ENCODE measurements at places on chromosomes 16 and 17. TPM values are rescaled to one million over a fixed set of nuclear protein-coding genes. Genes with fewer than 3 reads are reported as not detected.
A peak's percentile ranks its signal among the peaks of the same experiment; 100 is the strongest.

The NPIPB2 gene
- 3.3 TPM for total RNA-seq

The OR1A1 gene
- not detected for total RNA-seq

The ABCA5 gene
- total RNA-seq = 8.5 TPM

The NDEL1 gene
- total RNA-seq = 34.9 TPM

The IKZF3 gene
- total RNA-seq = not detected

- H3K4me1 ChIP-seq = no peaks in the 10 kb centered on the region
- no peaks in the 10 kb centered on the region for H3K27me3 ChIP-seq
- no peak overlapping the region for H3K4me3 ChIP-seq
- H3K36me3 ChIP-seq = peaks cover 15% of the 10 kb centered on the region
- no peak for DNase-seq
Observed at GRCh38 chr16:69942099-69942491, 9.0 kb upstream of the CLEC18A start.

DNA sequence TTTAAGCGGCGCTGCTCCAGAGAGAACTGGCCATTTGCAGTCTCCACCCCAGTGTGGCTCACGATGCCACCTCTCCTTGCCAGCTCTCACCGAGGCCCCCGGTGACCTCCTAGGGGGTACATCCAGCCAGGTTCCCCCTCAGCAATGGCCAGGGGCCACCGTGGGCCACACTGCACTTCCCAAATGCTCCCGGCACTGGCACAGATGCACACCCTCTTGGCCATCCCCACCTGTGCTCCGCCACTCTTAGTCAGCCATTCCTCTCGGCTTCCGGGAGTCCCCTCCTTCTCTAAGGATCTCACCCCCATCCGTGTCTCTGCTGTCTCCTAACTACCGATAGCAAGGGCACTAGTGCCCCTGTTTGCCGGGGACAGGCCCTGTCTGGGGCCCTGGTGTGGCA is 25.8 kb downstream of the MLYCD start:
- no peaks in the 10 kb centered on the region for H3K36me3 ChIP-seq
- peaks cover 8% of the 10 kb centered on the region for H3K4me1 ChIP-seq
- no peak overlapping the region for H3K27ac ChIP-seq
- DNase-seq = no peak
- H3K27me3 ChIP-seq = no peaks in the 10 kb centered on the region

- no peak overlapping the region for H3K27ac ChIP-seq
- DNase-seq = no peak
- H3K4me1 ChIP-seq = no peaks in the 10 kb centered on the region
Observed at GRCh38 chr16:19400711-19401110, 17.0 kb upstream of the TMC5 start.

- H3K4me1 ChIP-seq = peaks cover 5% of the 10 kb centered on the region
- no peak overlapping the region for H3K27ac ChIP-seq
- no peaks in the 10 kb centered on the region for H3K36me3 ChIP-seq
- H3K4me3 ChIP-seq = no peak overlapping the region
- DNase-seq = no peak
- H3K27me3 ChIP-seq = peaks cover 8% of the 10 kb centered on the region
Observed at GRCh38 chr17:81652906-81653771, 3.2 kb downstream of the PDE6G start.

DNA sequence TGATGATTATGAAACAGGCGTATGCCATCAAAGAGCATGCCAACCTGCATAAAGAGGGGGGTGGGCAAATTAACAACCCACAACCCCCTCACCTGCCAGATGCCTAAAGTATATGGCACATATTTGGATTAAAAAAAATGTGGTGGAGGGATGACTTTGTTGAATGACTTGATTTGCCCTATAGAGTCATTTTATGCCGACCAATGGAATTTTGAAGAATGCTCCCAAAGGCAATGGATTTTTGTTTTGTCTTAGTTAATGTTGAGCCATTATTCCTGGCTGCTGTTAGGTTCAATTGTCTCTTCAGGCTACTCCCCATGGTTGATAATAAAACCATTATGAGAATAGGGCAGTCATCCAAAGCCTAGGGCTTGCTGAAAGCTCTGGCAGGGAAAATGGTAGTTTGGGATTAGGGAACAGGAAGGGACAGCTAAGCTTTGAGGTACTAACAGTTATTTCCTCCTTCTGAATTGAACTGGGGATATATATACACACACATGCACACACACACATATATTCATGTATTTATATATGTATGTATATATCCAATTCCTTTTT is 5.8 kb upstream of the CHCT1 start:
- H3K27ac ChIP-seq = no peak overlapping the region
- no peaks in the 10 kb centered on the region for H3K27me3 ChIP-seq
- no peaks in the 10 kb centered on the region for H3K4me1 ChIP-seq
- no peak for DNase-seq
- no peak overlapping the region for H3K4me3 ChIP-seq

DNA sequence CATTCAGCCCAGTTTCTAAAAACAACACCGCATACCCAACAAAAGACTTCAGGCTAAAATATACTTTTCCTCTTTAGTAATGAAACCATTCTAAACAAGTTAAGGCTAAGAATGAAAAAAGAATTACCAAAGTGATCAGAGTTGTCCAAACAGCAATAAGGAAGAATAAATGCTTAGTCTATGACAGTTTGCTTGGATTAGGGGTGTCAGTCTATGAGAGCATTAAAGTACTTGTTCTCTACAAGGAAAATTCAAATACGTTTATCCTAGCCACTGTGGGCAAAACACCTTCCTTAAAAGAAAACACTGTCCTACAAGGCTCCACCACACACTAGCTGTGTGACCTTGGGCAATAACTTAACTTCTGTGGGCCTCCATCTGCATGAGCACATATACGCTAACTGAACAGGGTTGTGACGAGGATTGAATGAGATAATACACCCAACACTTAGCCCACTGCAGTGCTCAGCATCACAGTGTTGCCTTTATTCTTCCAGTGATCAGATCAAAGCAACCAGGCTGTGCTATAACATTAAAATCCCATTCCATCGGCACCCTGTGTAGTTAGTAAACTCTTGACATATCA is 53.6 kb downstream of the TEX2 start:
- H3K27ac ChIP-seq = no peak overlapping the region
- H3K4me1 ChIP-seq = peaks cover 5% of the 10 kb centered on the region
- DNase-seq = no peak
- H3K27me3 ChIP-seq = no peaks in the 10 kb centered on the region
- H3K36me3 ChIP-seq = peaks cover 5% of the 10 kb centered on the region

DNA sequence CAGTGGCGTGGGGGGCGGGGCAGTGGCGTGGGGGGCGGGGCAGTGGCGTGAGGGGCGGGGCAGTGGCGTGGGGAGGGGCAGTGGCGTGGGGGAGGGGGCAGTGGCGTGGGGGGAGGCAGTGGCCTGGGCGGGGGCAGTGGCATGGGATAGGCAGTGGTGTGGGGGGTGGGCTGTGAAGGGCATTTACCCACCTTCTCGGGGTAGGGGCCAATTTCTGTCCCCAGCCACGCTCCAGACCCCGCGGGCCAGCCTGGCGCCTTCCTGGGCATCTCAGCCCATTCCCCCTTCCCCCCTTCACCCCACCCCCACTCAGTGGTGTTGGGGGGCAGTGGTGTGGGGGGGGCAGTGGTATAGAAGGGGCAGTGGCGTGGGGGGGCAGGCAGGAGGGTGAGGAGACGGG is 92.7 kb downstream of the LITAF start:
- no peaks in the 10 kb centered on the region for H3K27me3 ChIP-seq
- no peaks in the 10 kb centered on the region for H3K36me3 ChIP-seq
- DNase-seq = no peak
- no peak overlapping the region for H3K27ac ChIP-seq
- peaks cover 8% of the 10 kb centered on the region for H3K4me1 ChIP-seq

- H3K4me3 ChIP-seq = no peak overlapping the region
- H3K4me1 ChIP-seq = no peaks in the 10 kb centered on the region
- no peaks in the 10 kb centered on the region for H3K36me3 ChIP-seq
- H3K27me3 ChIP-seq = no peaks in the 10 kb centered on the region
- H3K27ac ChIP-seq = no peak overlapping the region
Observed at GRCh38 chr16:19432429-19432828, 14.7 kb downstream of the TMC5 start.

GRCh38 chr17:37506678-37507077 is 17.0 kb downstream of the DUSP14 start:
- peaks cover 12% of the 10 kb centered on the region for H3K36me3 ChIP-seq
- H3K4me1 ChIP-seq = no peaks in the 10 kb centered on the region
- DNase-seq = peak; percentile 46

DNA sequence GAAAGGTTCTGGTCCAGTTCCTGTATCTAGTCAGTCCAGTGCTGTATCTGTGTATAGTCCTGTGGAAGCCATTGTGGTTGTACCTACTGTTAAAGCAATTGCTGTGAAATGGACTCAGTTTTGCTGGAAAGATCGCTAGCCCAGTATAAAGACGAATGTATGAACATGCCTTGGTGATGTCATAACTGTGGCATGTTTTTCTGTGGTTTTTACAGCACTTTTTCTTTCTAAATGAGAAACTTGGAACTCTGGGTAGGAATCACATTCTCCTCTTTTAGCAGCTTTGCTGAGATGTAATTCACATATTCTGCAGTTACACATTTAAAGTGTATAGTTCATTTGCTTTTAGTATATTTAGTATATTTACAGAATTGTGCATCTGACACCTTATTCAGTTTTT is 58.1 kb downstream of the MAP2K4 start:
- H3K36me3 ChIP-seq = no peaks in the 10 kb centered on the region
- no peak overlapping the region for H3K4me3 ChIP-seq
- H3K27me3 ChIP-seq = no peaks in the 10 kb centered on the region
- H3K4me1 ChIP-seq = no peaks in the 10 kb centered on the region
- H3K27ac ChIP-seq = no peak overlapping the region

DNA sequence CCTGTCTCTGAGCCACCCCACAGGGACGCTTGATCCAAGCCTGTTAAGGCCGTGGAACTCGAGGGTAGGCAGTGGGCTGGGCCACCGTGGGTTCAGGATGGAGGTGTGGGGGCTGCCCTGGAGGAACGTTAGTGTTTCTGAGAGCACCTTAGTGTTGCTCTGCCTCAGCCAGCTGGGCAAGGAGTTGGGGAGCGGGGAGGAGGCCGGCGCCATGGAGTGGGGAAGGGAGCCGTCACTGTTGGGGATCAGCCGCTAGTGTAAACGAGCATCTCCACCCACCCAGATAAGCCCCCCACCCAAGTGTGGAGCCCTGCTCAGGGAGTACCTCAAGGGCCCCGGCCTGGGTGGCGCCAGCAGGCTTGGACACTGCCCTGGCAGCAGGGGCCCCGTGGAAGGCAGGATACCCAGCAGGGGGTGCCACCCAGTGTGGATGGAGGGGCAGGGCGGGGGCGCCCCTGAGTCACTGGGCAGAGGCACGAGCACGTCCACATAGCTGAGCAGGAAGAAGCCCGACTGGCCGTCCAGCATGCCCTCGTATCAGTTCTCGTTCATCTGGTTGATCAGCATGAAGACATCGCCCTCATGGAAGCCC is 98.6 kb downstream of the KPNA2 start:
- H3K27me3 ChIP-seq = no peaks in the 10 kb centered on the region
- DNase-seq = no peak
- no peaks in the 10 kb centered on the region for H3K4me1 ChIP-seq
- no peak overlapping the region for H3K4me3 ChIP-seq
- no peaks in the 10 kb centered on the region for H3K36me3 ChIP-seq

GRCh38 chr16:86569701-86570447 is 3.2 kb downstream of the FOXC2 start:
- no peaks in the 10 kb centered on the region for H3K27me3 ChIP-seq
- no peak for DNase-seq
- no peak overlapping the region for H3K27ac ChIP-seq
- peak overlapping the region; percentile 74 for H3K4me3 ChIP-seq

DNA sequence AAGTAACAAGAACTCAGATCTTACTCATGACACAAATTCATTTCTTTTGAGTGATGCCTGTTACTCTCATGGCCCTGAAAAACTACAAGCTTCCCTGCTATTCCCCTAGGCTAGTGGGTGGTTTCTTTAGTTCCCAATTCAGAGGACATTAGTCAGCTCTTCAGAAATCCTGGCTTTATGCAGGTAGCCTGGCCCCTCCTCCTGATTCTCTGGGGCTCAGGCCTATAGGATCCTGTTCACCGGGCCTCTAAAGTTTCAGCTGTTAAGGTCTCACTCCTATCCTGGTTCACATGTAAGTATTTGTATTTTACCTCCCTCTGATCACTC is 87.3 kb upstream of the IRX5 start:
- H3K27ac ChIP-seq = no peak overlapping the region
- H3K36me3 ChIP-seq = no peaks in the 10 kb centered on the region
- DNase-seq = no peak
- no peaks in the 10 kb centered on the region for H3K27me3 ChIP-seq

DNA sequence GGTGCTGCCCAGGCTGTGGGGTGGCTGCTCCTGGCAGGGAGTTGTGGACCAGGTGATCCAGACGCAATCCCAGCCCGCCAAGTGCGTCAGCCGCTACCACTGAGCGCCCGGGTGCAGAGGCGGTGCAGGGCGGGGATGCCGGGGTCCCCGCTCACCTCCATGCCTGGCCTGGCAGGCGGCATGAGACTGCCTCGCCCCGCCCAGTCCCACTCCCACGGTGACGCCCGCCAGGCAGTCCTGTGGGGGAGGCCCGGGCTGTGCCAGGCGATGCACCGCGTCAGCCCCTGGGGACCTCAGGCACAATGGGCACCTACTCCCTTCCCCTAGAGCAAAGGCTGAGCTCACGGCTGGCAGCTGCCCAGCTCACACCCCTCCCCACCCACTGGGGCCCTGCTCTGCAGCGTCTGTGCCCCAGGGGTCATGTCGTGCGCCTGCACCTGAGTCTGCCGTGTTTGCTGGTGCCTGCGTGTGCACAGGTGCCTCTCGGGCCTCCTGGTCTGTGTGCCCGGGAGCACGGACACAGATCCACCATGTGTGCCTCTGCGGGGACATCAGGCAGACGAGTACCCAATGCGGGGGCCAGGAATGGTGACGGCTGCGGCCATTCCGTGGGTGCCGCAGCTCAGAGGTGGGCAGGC is 5.3 kb downstream of the RPUSD1 start:
- no peak overlapping the region for H3K27ac ChIP-seq
- peaks cover 10% of the 10 kb centered on the region for H3K36me3 ChIP-seq
- no peaks in the 10 kb centered on the region for H3K27me3 ChIP-seq

DNA sequence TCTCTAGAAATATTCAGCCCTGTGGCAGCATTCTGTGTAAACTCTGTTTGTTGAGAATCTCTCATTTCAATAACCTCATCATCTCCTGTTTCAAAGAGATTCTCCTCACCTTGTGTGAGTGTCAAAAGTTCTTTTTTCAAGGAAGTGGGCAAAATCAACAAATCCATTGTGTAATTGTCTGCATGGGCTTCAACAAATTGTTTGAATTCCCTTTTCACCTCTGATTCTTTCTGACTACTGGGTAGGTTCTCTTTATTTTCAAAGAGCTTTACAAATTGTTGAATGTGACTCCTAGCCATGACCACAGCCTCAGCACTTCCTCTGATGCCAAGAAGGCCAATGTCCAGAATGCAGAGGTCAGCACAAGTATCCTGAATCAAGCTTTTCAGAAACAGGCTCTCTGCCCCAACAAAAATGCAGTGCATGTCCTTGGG is 48.0 kb downstream of the N4BP1 start:
- H3K27ac ChIP-seq = no peak overlapping the region
- no peaks in the 10 kb centered on the region for H3K27me3 ChIP-seq
- DNase-seq = peak; percentile 24
- peaks cover 2% of the 10 kb centered on the region for H3K36me3 ChIP-seq

DNA sequence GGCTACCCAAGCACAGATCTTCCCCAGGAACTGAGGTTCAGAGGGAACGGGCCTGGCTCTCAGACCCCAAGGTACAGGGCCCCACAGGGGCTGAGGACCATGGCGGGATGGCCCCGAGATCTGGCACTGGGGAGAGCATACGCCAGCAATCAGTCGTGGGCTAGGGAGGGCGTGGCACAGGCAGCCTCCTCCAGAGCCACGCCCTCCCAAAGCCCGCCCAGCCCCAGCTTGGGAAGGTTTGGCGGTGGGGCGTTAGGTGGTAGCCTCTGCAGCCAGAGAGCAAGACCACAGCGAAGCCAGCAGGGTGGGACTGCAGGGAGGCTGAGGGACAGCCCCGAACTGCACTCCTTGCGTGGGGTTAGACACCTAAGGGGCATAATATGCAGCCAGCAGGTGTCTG is 11.6 kb downstream of the WNT9B start:
- peaks cover 8% of the 10 kb centered on the region for H3K27me3 ChIP-seq
- H3K36me3 ChIP-seq = no peaks in the 10 kb centered on the region
- H3K4me3 ChIP-seq = no peak overlapping the region
- no peaks in the 10 kb centered on the region for H3K4me1 ChIP-seq
- DNase-seq = no peak
- no peak overlapping the region for H3K27ac ChIP-seq
